ENCODE measurements at places on chromosomes 11 and 22.

DNA sequence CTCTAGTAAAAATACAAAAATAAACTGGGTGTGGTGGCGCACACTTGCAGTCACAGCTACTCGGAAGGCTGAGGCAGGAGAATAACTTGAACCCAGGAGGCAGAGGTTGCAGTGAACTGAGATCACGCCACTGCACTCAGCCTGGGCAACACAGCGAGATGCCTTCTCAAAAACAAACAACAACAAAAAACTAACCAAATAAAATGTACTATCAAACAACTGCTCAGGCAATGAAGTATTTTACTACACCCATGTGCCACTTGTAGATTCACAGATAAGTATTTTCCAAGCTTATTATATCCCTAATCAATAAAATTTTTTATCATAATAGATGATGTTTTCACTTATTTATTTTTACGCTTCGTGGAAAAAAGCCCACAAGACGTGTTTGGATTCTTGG lies 924 bp downstream of the C11orf65 start:
- DNase-seq: no peak

- no peak for DNase-seq
Measured at GRCh38 chr22:41957941-41958556, 6.1 kb downstream of the SMIM45 start.

DNA sequence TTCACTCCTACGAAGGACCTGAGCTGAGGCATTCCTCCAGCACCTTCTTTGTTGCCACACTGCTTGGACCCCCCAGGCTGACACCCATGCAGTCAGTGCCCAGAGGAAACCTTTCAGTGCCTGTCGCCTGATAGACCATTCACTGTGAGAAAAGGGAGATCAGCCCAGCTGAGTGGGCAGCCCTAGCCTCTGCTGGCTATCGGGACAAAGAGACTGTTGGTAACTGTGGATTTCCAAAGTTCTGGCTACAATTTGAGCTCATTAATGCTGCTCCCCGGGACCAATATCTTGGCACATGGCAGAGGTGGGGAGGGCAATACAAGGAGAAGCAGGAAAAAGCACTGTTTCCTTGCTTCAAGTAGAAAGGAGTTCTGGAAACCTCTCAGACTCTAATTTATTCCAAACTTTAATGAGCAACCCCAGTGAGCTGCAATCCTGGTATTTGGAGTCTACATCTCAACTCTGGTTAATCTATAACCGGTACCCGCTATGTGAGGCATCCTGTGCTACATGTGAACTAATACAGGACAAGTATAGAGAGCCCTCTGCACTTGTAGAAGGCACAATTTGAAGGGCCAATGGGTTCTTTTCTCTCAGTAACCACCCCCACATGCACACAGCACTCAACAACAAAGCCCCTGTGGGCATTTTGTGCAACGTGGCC lies 200.7 kb upstream of the NCAM1 start:
- no peak for DNase-seq

DNA sequence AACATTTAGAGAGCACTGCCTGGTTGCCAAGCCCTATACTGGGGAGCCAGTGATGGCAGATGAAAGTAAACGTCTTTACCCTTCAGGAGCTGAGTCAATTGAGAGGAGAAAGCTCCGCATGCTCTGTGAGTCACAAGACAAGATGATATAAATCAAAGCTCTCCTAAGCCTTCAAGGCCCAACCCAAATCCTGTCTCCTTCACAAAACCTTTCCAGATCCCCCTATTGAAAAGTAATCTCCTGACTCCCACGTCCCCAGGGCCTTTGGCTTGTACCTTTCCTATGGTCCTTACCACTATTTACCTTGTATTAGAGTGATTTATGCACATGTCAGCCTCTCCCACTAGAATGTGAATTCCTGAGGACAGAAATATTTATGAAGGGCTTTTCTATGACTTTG lies 230.1 kb upstream of the TENM4 start:
- no peak for DNase-seq

DNA sequence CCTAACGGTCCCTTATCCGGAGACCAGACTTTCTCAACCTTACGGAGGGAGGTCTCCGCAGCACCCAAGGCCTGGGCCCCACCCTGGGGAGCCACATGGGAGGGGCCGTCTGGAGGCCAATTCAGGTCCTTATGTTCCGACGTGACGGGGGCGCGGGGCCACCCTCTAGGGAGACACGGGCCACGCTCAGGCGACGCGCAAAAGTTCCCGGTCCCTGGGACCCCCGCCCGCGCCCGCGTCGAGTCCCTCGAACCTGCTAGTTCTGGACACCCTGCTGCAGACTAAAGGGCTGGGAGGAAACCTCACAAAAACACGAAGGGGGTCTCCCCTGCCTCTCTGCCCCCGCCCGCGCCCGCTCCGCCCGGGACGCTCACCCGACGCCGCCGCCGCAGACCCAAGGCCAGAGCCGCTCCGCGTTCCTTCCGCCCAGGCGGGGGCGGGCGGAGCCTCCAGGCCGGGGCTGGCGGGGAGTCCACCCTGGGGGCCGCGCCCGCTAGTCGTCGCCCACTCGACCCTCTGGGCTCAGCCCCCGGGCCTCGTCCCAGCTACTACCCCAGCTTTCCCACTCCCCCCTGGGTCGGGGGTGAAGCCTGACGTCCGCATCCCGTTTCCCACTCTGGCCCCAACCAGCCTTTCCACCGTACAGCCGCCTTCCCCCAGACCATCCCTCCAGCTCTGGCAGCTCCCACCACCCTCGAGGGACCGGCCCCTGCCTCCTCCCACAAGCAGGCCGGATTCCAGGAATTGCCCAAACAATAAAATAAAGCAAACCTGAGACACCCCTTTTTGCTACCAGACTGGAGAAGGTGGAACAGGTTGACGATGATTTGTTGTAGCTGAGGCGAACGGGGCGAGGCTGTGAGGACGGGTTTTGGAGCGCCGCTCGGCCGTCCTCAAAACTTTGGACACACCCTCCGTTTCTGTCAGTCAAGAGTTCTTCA lies 2.7 kb downstream of the RNH1 start:
- DNase-seq: no peak

- DNase-seq: no peak
Measured at GRCh38 chr11:44226945-44227344, 83.0 kb downstream of the ALX4 start.

DNA sequence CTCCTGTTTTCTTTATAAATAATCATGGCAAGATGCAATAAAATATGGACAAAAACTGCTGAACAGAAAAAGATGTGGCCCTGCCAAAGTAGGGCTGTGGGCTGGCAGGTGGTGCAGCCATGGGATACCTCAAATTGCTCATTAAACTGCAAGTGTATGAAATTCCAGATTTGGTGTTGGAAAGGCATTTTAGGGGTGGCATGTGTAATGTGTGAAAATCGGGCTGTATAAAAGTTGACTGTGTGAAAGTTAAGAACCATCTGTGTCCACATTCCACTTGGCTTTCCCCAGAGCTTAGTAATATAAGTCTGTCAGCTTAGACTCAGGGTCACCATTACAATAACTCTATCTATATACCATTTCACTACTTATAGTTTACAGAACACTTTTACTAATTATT lies 34.8 kb upstream of the FZD4 start:
- no peak for DNase-seq

DNA sequence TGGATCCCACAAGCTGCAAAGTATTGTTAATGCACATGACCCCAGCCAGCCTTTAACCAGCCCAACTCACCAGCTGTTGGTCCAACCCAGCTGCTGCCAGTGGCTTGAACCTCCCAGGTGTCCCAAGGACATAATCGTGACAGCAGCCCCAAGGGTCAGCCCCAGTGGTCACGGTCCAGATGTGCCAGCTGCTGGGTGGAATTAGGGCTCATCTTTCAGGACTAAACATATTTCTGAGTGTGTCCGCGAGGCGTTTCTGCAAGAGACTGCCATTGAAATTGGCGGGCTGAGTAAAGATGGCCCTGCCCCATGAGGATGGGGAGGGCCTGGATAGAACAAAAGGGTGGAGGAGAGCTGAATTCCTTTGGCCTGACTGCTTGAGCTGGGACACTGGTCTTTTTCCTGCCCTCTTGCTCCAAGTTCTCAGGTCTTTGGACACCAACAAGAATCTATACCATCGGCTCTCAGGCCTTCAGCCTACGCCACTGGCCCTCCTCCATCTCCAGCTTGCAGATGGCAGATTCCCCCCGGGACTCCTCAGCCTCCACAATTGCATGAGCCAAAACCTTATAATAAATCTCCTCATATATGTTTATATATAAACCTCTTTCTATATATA lies 240.2 kb downstream of the MN1 start:
- DNase-seq: no peak

DNA sequence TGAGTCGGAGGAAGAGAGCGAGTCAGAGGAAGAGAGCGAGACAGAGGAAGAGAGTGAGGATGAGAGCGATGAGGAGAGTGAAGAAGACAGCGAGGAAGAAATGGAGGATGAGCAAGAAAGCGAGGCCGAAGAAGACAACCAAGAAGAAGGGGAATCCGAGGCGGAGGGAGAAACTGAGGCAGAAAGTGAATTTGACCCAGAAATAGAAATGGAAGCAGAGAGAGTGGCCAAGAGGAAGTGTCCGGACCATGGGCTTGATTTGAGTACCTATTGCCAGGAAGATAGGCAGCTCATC lies 780 bp downstream of the TRIM44 start:
- DNase-seq: no peak

DNA sequence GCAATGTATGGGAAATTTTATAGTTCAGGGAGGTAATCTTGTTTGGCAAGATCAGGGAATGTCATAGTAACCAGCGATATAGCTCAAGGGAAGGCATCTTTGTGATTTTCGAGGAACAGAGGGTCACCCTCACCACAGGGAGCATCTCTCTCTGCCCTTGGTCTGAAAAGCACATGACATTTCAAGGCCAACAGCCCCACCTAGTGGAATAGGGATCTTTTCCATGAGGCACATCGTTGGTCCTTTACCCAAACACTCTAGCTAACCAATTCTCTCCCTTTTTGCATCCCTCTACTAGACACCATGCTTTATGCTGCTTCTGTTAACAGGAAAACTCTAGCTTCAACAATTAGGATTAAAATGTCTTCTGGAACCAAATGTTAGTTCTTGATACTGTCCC lies 179.0 kb downstream of the GRM5 start:
- DNase-seq: peak; percentile 21

GRCh38 chr22:31161386-31161785 lies 1.4 kb downstream of the RNF185 start:
- no peak for DNase-seq

DNA sequence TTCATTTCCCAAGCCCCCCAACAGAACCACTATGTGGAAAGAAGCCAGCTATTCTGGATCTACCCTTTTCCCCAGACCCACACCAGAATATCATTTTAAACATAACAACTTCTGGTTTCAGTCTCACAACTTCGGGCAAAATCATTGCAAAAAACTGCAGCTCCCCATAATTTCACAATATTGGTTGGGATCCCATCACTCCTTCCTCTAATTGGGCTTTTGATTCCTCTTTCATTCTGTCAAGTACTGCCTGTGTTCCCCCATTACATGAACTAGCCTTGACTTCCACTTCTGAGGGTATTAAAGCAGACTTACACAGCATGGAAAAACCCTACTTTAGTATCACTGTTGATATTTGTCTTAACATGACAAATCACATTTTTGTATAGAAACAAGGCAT lies 4.1 kb upstream of the APOL3 start:
- DNase-seq: no peak

DNA sequence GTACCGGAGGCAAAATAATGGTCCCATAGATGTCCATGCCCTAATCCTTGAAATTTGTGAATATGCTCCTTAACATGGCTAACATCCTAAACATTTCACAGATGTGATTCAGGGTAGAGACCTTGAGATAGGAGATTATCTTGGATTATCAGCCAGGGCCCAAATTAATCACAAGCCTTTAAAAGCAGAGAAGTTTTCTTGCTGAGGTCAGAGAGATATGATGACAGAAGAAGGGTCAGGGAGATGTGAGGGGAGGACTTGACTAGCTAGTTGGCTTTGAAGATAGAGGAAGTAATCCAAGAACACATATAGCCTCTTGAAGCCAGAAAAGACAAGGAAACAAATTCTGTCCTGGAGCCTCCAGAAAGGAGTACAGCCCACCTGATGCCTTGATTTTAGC lies 19.1 kb upstream of the FDX1 start:
- no peak for DNase-seq

DNA sequence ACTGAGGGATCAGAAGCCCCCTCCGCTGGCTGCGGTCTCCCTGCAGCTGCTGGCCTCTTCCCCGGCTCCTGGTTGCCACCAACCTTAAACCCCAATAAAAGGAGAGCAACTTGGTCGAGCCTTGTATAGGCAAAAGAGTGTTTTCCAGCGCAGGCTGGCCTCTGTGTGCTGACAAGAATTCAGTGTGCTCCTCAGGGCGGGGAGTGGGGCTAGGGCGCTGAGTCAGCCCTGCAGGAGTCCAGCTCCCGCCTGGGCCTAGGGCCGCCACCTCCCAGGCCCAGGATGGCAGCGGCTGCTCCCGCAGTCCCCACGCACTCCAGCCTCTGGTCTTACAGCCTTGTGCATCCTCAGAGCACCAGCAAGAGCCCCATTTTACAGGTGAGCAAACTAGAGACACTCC lies at the start of gene SHISAL1:
SHISAL1 (minus strand) TSS at position 186 of the 400 bp plus-strand sequence. CDS start 12,006 bp downstream, outside the sequence.
- DNase-seq: no peak

- peak; percentile 32 for DNase-seq
Measured at GRCh38 chr11:9003573-9004182, at the start of gene NRIP3. TSS of gene NRIP3 (minus strand) at chr11:9004001. CDS start at chr11:9003935, 66 bp downstream.

GRCh38 chr22:41642331-41643110 lies 21.4 kb downstream of the XRCC6 start:
- no peak for DNase-seq

GRCh38 chr11:64859542-64860414 lies 15.3 kb upstream of the CDC42BPG start:
- no peak for DNase-seq

DNA sequence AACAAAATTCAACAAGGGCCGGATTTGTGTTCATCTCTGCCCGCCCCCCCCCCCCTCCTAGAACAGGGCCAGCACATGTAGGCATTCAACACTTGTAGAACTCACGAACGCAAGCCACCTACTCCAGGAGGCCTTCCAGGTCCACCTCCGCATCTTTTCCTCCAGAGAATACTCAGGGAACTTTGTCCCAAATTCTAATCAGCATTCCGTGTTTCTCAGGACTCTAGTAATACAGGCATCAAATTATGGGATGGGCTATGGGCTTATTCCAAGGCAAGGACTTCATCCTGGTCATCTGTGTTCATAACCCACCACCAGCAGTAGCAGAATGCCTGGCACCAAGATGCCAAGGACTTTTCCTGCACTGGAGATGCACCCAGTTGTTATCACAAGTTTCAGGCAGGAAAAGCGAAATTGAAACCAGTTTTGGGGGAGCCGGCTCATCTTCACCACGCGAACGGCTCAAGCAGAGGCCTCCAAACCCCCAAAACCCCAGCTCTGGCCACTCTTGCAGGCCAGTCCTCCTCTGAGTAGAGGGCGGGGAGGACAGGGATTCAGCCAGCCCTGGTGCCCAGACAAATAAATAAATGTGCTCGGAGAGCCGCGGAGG lies 462 bp downstream of the UBE2L6 start:
- peak; percentile 12 for DNase-seq

GRCh38 chr11:118878163-118878563 lies 5.5 kb upstream of the CXCR5 start:
- no peak for DNase-seq

GRCh38 chr11:78168539-78169477 lies 19.6 kb downstream of the KCTD21 start:
- no peak for DNase-seq

GRCh38 chr22:19523240-19524169 lies 705 bp downstream of the CLDN5 start:
- no peak for DNase-seq
